Activated T-helper 1 cell treated with Interleukin-2 at 50 U/mL for 16 hours (primary cell): ENCODE measurements at places on chromosomes 2 and 18.

DNA sequence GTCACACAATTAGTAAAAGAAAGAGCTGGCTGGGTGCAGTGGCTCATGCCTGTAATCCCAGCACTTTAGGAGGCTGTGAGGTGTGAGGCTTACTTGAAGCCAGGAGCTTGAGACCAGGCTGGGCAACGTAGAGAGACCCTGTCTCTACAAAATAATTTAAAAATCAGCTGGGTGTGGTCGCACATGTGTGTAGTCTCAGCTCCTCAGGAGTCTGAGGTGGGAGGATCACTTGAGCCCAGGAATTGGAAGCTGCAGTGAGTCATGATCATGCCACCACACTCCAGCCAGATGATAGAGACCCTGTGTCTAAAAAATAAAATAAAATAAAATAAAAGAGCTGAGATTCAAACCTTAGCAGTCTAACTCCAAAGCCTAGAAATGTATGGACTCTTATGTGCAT, 39.0 kb upstream of the NEDD4L start:
- no peak for DNase-seq

GRCh38 chr2:2161871-2162653, 169.0 kb downstream of the MYT1L start:
- DNase-seq = no peak

- no peak for DNase-seq
Observed at GRCh38 chr18:72329533-72329932, 214.6 kb downstream of the CBLN2 start.

GRCh38 chr2:196914867-196915460, 11.5 kb downstream of the PGAP1 start:
- no peak for DNase-seq

GRCh38 chr18:73461780-73462059, 593.9 kb upstream of the NETO1 start:
- no peak for DNase-seq

- no peak for DNase-seq
Observed at GRCh38 chr18:54608028-54608642, 17.1 kb downstream of the DYNAP start.

DNA sequence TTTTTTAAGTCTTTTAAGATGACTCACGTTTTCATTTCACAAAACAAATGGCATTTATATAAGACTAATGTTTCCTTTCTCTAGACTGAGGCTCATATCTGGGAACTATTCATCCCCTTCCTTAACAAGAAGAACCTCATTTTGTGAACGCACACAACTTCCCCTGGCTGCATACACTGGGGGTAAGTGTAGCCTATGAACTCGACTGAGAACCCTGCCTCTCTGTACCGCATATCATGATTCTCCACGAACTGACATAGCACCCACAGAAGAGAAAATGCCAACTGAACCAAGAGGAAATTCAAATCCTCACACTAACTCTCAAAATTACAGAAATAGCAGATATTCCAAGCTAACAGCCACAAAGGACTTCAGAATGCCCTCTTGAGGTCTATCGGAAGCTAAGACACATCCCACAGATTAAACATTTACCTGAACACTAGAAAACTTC, 236.7 kb downstream of the TCF4 start:
- DNase-seq = no peak

- no peak for DNase-seq
Observed at GRCh38 chr2:74137651-74138599, 9.8 kb downstream of the BOLA3 start.

DNA sequence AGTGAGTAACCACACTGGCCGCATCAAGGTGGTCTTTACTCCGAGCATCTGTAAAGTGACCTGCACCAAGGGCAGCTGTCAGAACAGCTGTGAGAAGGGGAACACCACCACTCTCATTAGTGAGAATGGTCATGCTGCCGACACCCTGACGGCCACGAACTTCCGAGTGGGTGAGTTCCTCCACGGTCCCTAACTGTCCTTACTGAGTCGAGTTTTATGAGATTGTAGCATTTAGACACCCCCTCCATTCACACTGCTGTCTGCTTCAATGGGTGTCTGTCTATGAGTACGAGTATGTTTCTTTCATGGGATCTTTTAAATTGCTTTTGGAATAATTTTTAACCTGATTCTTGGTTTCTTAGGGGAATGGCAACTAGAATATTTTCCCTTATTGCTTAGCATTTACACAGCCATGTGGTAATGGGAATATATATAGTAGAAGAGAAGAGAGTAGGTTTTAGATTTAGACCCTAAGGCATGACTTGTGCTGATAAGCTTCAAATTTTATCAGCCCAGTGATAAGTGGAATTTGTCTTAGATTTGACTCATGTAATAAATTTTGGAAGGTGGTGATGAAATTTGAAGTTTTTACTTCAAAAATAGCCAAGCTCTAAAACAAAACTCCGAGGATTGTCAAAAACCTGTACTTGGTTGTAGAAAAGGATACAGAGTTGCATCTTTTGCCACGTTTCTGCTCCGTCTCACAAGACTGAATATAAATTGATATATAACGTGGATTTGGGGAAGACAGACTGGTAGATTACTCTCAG, 188.2 kb downstream of the LTBP1 start:
- no peak for DNase-seq

DNA sequence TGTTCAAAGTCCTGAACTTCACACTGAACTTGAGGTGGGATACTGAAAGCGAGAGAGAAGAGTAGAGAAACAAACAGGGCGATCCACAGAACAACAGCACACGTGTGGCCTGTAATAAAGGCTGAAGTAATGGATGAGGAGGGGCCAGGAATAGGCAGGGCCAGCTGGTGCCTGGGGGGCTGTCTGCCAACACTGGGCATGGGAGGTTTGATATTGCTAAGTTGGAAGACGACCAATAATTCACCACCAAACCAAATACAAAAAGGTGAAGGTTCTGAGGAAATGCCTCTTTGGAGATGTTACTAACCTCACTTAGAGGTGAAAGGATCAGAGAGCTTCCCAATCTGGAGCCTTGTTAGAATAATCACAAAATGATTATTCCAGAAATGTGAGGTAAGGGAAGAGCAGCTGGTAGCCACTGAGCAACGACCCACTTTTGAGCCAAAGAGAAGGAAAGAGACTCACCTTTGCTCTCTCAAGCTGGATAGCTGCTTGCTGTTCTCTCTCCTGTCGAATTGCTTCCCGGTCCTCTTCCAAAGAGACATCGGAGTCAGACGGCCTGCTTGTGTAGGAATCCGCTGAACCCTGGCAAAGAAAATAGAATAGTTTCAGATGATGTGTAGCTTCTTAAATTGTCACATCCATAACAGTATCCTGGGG, 54.7 kb upstream of the ARL5A start:
- DNase-seq = no peak

DNA sequence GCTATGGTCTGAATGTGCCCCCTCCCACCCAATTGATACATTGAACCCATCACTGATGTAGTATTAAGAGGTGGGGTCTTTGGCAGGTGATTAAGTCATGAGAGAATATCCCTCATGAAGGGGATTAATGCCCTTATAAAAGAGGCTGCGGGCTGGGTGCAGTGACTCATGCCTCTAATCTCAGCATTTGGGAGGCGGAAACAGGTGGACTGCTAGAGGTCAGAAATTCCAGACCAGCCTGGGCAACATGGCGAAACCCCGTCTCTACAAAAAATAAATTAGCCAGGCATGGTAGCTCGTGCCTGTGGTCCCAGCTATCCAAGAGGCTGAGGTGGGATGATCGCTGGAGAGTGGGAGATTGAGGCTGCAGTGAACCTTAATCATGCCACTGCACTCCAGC, 14.3 kb downstream of the POLR2D start:
- no peak for DNase-seq

DNA sequence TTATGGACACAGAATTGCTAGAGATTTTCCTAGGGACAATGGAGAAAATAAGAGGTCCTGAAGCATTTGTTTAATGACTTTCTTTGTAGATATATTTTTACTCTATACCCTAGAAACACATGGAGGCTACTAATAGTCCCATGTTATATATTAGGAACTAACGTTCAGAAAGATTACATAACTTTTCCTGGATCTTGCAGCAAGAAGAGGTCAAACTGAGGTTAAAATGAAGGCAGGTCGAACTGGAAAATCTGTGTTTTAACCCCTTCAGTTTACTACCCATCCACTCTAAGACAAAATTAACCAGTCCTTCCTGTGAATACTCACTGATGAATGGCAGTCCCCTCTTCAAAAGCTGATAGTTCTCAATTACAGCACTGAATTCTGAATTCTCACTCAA, 1415.8 kb upstream of the CELF4 start:
- no peak for DNase-seq

- DNase-seq = no peak
Observed at GRCh38 chr2:145855142-145855541, 1335.2 kb upstream of the ZEB2 start.

GRCh38 chr18:68234131-68234530, 480.8 kb downstream of the TMX3 start:
- no peak for DNase-seq
